Progenitor cell of endocrine pancreas (in vitro differentiated cells): ENCODE measurements at places on chromosomes 13 and 19.

- no peak overlapping the region for H3K4me3 ChIP-seq
- H3K27ac ChIP-seq: no peak overlapping the region
- peaks cover 4% of the 10 kb centered on the region for H3K36me3 ChIP-seq
- H3K27me3 ChIP-seq: no peaks in the 10 kb centered on the region
These were observed 280.8 kb downstream of the ABCC4 start for GRCh38 chr13:95020298-95020987.

DNA sequence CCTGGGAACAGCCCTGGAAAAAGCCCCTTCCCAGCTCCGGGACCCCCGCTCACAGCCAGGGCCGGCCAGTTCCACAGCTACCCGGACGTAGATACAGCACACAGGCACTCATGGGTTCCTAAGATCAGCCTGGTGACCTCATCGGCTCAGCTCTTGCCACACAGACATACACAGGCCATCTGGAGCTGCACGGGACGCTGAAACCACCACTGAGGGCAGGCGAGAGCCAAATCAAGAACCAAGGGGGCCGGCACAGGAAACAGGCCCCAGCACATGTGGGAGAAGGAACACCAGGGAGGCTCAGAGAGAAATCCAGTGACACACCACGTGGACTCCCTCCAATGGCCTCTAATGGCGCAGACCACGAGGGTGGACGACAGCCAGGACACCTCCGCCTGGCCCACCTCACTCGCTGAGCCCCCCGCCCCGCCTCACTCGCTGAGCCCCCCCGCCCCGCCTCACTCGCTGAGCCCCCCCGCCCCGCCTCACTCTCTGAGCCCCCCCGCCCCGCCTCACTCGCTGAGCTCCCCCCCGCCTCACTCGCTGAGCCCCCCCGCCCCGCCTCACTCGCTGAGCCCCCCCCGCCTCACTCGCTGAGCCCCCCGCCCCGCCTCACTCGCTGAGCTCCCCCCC lies 69.7 kb upstream of the C13orf46 start:
- no peak overlapping the region for H3K4me3 ChIP-seq
- H3K27me3 ChIP-seq: no peaks in the 10 kb centered on the region
- peak overlapping the region; percentile 87 for H3K27ac ChIP-seq
- peaks cover 3% of the 10 kb centered on the region for H3K4me1 ChIP-seq
- DNase-seq: no peak

DNA sequence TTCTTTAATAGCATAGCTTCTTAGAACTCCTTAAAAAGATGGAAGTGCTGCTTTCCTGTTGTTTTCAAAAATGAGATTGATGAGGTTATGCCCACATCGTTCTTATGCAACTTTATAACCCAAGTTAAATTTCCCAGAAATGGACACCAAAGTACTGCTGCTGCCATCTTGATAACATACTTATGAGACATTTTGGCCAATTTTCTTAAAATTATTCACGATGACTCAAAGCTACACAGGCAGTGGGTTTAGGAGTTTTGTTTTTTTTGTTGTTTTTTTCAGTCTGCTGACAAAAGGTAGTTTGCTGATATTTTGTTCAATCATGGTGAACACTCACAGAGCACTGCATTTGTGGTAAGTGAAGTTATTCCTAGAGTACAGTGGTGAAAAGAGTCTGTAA lies 54.9 kb upstream of the RFC3 start:
- no peaks in the 10 kb centered on the region for H3K27me3 ChIP-seq
- H3K27ac ChIP-seq: no peak overlapping the region
- peaks cover 1% of the 10 kb centered on the region for H3K4me1 ChIP-seq
- H3K36me3 ChIP-seq: no peaks in the 10 kb centered on the region
- no peak for DNase-seq

DNA sequence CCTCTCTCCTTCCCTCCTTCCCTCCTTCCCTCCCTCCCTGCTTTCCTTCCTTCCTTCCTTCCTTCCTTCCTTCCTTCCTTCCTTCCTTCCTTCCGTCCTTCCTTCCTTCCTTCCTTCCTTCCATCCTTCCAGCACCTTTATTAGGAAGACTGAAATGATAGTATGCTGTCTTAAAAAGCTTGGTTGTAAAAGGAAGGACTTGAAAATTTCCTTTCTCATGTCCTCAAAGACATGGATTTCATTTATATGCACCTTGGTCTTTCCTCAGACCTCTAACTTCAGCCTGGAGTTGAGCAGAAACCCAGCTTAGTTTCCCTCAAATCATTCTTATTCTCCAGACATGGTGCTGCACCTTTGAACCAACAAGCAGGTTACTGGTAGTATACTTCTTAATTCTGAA lies 141.7 kb downstream of the GPC6 start:
- H3K4me3 ChIP-seq: no peak overlapping the region
- H3K4me1 ChIP-seq: peaks cover 7% of the 10 kb centered on the region
- DNase-seq: no peak

DNA sequence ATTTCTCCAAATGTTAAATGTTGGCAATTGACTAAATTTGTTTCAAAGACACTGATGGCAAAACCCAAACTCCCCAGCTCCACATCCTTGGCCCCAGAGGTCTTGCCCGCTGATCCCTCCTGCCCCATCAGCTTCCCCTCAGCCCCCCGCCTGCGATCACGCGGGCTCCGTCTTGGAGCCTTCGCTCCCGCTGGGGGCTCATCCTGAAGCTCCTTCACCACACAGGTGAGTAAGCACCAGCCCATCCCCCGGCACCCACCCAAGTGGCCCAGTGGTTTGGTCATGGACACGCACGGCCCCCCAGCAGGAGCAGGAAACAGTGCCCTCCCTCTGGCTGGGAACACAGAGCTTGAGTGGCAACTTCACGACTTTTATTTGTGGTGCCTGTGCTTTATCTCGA lies 14.9 kb downstream of the EPS8L1 start:
- H3K27me3 ChIP-seq: peaks cover 24% of the 10 kb centered on the region
- H3K27ac ChIP-seq: no peak overlapping the region
- no peak overlapping the region for H3K4me3 ChIP-seq
- no peak for DNase-seq

DNA sequence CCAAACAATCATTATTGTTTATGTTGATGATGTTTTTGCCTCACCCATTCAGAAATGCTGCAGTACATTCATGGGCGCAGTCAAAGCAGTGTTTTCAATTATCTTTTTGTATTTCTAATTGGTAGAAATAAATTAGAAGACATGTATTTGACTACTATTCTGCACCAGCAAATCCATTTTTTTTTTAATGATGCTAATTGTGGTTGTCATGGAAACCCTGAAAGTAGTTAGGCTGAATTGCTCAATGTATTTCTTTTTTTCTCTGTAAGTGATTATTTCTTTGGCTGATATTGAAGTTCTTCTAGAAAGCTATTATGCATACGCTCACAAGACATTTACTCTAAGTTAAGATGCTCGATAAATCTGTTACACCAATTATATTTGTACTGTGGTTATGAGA lies 101.2 kb downstream of the RFC3 start:
- no peak overlapping the region for H3K27ac ChIP-seq
- H3K4me1 ChIP-seq: no peaks in the 10 kb centered on the region
- DNase-seq: no peak
- no peak overlapping the region for H3K4me3 ChIP-seq
- H3K36me3 ChIP-seq: no peaks in the 10 kb centered on the region

DNA sequence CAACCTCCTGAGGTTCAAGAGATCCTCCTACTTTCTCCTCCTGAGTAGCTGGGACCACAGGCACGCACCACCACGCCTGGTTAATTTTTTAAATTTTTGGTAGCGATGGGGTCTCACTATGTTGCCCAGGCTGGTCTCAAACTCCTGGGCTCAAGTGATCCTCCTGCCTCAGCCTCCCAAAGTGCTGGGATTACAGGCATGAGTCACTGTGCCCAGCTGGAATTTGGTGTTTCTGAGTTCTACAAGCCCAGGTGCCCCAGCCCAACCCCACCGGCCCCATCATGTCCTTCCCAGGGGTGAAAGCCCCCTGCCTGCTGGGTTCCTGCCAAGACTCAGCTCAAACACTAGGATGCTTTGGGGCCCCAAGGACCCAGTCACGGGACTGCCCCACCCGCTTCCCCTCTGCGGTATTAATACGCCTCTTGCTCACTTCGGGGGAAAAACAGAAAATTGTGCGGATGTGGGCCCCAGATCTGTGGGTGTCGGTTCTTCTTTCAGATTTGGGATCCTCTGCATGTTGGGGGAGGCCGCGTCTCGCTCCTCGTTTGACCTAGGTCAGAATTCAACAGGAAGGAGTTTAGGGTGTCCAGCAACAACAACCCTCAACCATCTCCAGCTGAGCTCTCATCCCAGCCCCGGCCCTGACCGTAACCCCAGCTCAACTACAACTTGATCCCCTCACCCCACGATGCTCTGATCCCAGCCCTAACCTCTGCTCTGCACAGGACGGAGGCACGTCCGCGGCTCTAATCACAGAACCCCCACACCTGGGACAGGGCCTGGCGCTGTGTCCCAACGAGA lies 3.7 kb upstream of the FCER2 start:
- H3K36me3 ChIP-seq: no peaks in the 10 kb centered on the region
- no peak for DNase-seq
- no peaks in the 10 kb centered on the region for H3K4me1 ChIP-seq
- H3K4me3 ChIP-seq: no peak overlapping the region

GRCh38 chr13:79631051-79631659 lies 150.2 kb downstream of the NDFIP2 start:
- no peak for DNase-seq
- H3K27ac ChIP-seq: no peak overlapping the region
- H3K27me3 ChIP-seq: no peaks in the 10 kb centered on the region
- H3K36me3 ChIP-seq: no peaks in the 10 kb centered on the region
- H3K4me3 ChIP-seq: no peak overlapping the region

- no peak overlapping the region for H3K4me3 ChIP-seq
These were observed 213.6 kb downstream of the URI1 start for GRCh38 chr19:30155381-30156200.

DNA sequence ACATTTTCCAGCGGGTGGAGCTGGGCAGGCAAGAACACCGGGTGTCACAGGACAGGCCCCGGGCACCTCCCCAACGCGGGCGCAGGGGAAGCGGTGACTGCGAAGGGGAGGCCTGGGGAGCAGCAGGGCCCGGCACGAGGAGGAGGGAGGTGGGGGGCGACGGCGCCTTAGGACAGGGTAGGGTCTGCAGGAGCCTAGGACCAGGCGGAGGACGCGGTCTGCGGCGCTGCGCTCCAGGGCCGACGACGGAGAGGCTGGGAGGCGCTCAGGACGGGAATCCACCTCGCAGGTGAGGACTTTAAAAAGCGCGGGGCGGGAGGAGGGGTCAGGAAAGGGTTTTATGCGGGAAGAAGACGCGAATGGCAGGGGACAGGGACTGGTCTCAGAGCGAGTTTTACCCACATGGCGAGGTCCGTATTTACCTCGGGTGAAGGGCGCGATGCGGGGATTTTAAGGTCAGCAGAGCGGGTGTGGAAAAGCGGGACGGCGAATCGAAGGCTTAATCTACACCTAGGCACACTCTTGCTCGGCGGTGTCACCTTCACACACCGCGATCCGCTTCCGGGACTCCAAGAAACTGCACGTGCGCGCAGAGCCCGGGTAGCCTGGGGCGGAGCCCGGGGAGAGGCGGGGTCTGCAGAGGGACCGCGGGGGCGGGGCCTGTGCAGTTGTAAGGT lies 13.5 kb downstream of the ERVV-2 start:
- peak; percentile 65 for DNase-seq
- H3K4me3 ChIP-seq: peak overlapping the region; percentile 93
- peaks cover 8% of the 10 kb centered on the region for H3K4me1 ChIP-seq
- peaks cover 15% of the 10 kb centered on the region for H3K27me3 ChIP-seq
- H3K36me3 ChIP-seq: peaks cover 6% of the 10 kb centered on the region
- H3K27ac ChIP-seq: peak overlapping the region; percentile 92

GRCh38 chr13:63393112-63393511 lies 1977.5 kb upstream of the PCDH20 start:
- no peak for DNase-seq
- H3K27me3 ChIP-seq: no peaks in the 10 kb centered on the region
- no peak overlapping the region for H3K4me3 ChIP-seq
- no peaks in the 10 kb centered on the region for H3K4me1 ChIP-seq

DNA sequence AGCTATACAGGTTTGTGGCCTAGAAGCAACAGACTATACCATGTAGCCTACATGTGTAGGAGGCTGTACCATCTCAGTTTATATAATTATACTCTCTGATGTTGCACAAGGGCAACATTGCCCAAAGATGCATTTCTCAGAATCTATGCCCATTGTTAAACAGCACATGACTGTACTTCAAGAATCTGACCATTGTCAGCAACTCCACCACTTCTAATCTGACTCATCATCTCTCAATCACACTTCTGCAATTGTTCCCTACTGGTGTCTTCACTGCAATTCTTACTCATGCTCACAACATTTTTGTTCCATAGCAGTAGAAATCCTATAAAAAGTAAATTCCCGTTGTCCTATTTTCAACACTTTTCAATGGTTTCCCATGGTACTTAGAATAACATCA lies 63.9 kb upstream of the ATXN8OS start:
- H3K36me3 ChIP-seq: no peaks in the 10 kb centered on the region
- peaks cover 3% of the 10 kb centered on the region for H3K4me1 ChIP-seq
- DNase-seq: no peak
- no peaks in the 10 kb centered on the region for H3K27me3 ChIP-seq
- H3K4me3 ChIP-seq: no peak overlapping the region
- H3K27ac ChIP-seq: no peak overlapping the region

DNA sequence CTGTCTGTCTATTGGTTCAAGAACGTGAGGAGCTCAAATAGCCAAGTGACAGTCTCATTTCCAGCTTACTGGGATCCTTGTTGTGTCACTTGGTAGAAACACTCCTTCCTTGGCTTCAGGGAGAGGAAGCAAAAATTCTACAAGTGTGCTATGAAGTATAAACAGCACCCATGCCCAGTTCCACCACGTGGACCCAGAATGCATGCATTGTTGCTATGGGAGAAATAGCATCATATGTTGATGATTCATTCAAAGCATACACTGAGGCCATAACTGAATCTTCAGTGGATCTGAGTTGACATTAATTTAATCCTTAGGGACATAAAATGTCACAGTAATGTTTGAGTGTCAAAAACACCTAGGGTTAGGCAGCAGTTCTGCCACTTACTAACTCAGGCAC lies 199.0 kb upstream of the RXFP2 start:
- no peak overlapping the region for H3K27ac ChIP-seq
- no peak overlapping the region for H3K4me3 ChIP-seq
- no peak for DNase-seq
- H3K27me3 ChIP-seq: peaks cover 5% of the 10 kb centered on the region
- H3K4me1 ChIP-seq: no peaks in the 10 kb centered on the region

DNA sequence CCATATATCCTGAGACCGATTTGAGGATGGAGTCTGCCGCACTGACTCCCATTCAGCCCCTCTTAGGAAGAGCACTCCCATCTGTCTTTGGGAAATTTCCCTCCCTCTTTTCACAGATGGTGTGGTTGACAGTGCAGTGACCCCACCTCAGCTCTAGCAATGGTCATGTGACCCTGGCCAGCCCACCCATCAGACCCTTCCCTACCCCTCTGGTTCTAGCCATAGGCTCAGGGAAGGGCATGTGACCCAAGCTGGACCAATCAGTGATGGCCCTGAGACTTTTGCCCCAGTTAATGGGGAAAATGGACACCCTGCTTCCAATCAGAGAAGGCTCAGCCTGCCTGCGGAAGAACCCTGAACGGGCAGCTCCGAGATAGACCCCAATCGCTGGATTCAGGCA lies 26.3 kb downstream of the IL12RB1 start:
- H3K27ac ChIP-seq: no peak overlapping the region
- H3K4me1 ChIP-seq: no peaks in the 10 kb centered on the region
- DNase-seq: no peak
- H3K4me3 ChIP-seq: no peak overlapping the region
- no peaks in the 10 kb centered on the region for H3K36me3 ChIP-seq
